Stimulated activated CD4-positive, alpha-beta T cell treated with anti-CD3 and anti-CD28 coated beads, Interleukin-1b, Interleukin-23, amount 100 ng/mL, for 48 hours (primary cell): ENCODE measurements at places on chromosomes 16 and 17.

DNA sequence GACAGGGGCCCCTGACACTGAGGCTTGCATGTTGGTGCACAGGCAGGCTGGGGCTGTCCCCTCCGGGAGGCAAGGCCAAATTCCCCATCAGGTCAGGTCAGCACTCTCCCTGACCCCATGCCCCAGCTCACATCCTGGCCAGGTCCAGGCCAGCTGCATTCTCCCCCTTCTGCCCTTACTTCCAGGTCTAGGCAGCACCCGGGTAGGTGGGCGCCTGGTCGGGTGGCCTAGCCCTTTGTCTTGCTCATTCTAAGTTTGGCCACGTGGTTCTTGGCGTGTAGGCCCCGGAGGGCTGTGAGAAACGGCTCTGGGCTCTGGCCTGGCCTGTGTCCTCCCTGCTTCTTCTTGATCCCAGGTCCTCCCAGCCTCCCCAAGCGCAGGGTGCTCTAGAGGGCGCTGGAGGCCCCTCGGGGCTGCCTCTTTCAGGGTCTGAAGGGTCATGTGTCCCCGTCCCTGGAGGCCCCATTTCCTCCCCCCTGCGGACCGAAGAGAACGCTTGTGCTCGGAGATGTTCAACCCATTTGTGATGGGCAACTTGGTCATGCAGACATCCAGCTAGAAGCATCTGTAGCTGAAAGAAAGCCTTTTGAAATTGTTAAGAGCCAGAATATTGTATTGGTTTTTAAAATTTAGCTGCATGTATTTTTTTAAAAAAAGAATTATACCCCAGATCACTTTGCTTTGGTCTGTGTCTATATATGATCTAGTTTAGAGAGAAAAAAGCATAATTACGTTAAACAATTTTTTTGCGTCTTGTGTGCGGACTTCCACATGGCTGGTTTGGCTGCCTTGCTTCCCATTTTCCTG, 6.7 kb downstream of the BAHCC1 start:
- DNase-seq, result no peak

DNA sequence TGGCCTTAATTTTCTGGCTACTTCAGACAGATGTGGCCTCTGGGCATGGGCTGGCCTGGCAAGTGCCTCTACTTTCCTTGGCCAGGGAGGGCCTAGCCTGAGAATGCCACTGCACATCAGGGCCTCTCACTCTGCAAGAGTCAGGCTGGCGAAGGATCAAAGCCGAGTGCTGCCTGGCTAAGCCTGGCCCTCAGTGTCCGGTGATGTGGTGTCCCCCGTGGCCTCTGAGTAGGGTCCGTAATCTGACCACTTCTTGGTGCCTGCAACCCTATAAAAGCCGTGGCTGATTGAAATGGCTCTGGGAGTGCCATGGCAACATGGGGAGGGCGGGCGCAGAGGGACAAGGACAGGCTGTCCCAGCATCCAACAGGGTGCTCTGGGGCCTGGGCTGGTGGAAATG, 30.2 kb downstream of the TBX4 start:
- DNase-seq, result no peak

DNA sequence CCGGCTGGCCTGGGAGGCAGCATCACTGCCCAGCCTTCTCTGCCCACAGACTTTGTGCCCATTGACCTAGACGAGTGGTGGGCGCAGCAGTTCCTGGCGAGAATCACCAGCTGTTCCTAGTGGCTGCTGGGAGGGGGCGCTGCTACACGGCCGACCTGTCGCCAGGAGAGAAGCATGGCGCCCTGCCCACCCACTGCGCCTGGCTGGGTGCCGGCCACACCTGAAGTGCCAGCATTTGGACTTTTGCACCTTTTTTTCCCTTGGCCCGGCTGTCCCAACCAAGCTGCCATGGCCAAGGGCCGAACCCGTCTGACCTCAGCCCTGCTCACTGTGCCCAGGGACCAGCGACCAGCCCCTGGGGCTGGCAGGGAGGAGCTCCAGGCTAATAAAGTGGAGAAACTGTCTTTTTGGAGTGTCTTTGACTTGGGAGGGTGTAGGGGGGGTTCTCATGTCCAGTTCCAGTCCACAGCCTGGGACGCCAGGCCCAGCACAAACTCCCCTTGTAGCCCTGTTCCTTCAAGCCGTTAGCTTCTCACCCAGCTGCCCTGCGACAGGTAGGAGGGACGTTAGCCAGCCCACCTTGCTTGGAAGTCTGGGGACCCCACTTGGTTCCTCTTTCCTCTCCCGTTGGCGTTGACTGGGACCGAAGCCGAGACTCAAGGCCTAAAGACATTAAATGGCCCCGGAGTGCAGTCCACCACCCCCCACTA, 939 bp upstream of the WDR90 start:
- peak; percentile 48 for DNase-seq

- no peak for DNase-seq
Measured at GRCh38 chr16:71526111-71526631, at the start of gene CHST4. TSS of gene CHST4 (plus strand) at chr16:71526426. CDS start at chr16:71536678, 10,252 bp downstream.

DNA sequence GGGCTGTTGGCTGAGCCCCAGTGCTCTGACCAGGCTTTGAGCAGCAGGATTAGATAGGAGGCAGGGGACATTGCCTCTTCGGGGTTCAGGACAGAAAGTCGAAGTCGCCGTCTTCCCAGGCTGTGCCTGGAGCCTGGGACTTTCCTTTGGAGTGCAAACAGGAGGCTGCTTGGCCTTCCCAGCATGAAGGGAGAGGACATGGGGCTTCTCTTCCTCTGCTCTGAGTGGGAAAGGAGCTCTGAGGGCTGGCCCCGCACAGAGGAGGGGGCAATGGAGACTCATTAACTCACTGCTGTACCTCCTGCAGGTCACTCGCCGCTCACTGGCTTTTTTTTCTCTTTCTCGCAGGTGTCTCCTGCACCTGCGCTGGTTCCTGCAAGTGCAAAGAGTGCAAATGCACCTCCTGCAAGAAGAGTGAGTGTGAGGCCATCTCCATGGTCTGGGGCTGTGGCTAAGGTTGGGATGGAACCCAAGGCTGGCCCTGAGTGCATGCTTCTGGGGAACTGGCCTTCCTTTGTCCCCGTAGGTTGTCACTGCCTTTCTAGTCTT, 642 bp downstream of the MT1F start:
- DNase-seq, result no peak

GRCh38 chr17:28482551-28483199, 9.2 kb downstream of the SLC13A2 start:
- no peak for DNase-seq

GRCh38 chr17:59521465-59522126, 43.8 kb upstream of the DHX40 start:
- DNase-seq, result peak; percentile 53

DNA sequence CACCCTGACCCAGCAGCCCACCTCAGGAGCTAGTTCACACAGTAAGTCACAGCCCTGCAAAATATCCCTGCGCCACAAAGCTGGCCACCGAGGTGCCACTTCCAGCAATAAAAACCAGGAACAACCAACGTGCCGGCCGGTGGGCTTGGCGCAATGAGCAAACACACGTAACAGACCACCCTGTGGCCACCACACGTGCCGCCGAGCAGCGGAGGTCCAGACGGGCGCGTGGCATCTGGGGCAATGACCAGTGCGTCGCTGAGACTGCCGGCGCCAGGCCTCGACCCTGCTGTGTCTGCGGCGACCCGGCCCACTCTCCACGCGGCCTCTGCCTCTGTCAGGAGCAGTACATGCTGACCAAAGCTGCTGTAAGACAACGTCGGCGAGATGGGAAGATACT, 31.5 kb downstream of the LMF1 start:
- no peak for DNase-seq

DNA sequence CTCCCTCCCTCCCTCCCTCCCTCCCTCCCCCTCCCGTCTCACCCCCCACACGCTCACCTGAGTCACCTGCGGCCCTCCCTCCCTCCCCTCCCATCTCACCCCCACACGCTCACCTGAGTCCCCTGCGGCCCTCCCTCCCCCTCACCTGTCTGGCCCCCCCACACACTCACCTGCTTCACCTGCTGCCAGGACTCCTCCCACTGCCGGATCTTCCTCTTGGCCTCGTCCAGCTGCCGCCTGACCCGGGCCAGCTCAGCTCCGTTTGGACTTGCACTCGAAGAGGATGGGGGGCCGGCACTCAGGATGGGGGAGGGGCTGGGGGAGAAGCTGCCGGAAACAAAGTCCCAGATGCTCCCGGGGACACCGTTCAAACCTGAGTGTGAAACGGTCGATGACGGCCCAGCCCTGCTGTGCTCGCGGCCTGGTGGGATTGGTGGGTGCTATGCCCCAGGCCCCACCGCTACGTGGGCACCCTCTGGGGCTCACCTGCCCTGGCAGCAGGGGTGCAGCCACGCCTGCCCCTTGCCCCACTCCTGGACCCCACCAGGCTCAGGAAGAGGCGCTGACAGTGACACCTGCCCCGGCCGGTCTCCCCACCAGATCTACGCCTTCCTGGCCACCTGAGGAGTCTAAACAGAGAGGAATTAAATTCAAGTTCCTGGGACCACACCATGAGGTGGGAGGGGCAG, 15.9 kb downstream of the GNPTG start:
- DNase-seq, result no peak

DNA sequence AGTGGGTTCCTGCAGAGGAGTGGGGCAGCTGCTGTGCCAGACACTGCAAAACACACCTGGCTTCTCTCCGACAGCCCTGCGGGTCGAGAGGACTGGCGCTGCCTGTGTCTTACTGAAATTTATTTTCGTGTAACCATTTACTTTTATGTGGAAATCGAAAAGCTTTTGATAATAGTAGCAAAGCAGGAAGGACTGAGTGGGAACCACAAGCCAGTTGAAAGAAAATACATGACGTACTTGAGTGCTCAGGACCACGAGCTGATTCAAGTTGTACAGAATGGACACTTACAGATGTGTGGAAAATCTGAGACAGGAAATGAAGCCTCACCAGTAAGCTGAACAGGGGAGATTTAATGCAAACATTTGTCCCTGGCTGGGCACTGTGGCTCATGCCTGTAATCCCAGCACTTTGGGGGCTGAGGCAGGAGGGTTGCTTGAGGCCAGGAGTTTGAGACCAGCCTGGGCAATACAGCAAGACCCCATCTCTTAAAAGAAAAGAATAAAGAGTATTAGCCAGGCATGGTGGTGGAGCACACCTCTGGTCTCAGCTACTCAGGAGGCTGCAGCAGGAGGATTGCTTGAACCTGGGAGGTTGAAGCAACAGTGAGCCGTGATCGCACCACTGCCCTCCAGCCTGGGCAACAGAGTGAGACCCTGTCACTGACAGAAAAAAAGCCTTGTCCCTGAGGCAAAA, 11.3 kb upstream of the RPL13 start:
- no peak for DNase-seq

DNA sequence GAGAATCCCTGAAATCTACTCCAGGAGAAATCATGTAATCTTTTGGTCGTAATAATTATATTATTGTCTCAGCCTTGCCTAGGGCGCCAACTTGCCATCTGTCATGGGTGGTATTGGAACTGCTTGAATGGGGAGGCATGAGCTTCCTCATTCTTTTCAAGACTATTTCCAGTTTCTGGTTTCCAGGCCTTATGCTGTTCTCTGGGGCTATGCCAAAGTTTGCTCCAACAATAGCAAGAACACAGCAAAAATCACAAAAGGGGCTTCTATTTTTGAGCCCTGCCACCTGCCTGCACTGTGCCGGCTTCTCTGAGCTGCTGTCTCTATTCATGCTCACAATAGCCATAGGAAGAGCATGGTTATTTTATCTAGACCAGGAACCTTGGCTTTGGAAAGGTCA, 111.7 kb downstream of the SPECC1 start:
- DNase-seq, result no peak

GRCh38 chr16:57061084-57061905, 31.1 kb upstream of the CPNE2 start:
- no peak for DNase-seq

DNA sequence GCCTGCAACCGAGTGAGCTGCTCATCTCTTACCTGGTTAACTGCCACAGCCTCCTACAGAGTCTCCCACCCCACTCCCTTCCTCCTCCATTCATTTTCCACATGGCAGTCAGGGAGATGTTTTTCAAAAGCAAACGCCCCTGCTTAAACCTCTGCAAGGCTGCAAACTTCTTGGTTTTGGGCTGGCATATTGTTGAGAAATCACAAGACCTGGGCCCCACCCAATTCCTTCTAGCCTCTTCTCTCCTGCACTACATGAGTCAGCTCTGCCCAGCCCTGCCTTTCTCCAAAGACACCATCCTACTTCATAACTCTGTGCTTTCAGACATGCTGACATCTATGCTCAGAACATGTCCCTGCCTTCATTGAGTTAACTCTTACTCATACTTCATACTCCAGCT, 136.1 kb downstream of the SPACA3 start:
- no peak for DNase-seq

GRCh38 chr16:7124242-7124641, 208.4 kb upstream of the RBFOX1 start:
- DNase-seq, result no peak

DNA sequence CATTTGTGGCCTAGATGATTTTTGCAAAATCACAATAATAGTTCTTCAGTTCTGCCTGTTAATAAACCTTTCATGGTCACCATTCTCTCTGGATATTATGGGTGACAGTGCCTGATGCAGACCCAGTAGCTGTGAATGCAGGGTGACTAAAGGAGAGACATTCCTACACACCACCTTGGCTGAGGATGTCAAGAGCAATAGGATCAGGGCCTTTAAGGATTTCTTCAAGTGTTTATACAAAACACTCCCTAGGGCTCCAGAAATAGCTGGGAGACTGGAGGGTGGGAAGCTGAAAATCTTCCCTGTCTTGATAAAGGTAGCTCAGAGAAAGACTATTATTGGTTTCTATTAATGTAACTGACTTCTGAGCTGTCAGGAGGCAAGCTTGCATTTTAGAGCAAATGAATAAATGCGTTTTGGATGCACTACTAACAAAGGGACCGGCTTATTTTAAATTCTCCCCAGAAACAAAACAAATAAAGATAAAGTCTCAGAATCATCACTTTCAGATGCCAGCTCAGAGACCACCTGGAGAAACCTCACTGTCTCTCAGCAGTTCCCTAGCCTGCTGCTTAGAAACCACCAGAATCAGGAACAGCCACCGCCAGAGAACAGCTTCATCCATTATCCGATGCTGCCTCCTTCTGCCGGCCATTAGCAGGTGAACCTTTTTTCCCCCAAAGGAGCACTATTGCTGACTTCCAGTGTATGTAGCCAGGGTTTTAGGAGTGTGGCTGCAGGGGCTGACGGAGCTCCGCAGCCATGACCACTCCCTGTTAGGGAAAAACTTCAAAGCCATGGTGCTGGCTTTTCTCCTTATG, 171.4 kb upstream of the DYNLRB2 start:
- no peak for DNase-seq

DNA sequence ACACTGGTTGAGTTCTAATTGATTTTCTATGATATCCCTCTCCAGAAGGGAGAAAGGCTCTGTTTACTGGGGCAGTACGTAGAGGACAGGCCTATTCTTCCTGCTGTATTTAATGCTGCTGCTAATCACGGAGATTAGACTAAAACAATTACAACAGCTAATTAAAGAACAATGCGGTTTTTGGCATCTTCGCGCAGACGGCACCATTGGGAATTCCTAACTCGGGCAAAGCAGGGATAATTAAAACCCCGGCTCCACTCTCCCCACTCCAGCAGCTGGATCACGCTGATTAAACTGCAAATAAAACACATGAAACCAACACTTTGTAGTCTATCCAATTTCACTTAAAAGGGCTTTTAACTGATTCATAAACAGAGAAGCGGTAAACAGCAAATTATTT, 147.6 kb downstream of the XYLT1 start:
- no peak for DNase-seq
